ENCODE measurements at places on chromosomes 7 and 10.

- no peak for DNase-seq
Observed at GRCh38 chr10:49327036-49327813, 28.3 kb downstream of the C10orf71 start.

DNA sequence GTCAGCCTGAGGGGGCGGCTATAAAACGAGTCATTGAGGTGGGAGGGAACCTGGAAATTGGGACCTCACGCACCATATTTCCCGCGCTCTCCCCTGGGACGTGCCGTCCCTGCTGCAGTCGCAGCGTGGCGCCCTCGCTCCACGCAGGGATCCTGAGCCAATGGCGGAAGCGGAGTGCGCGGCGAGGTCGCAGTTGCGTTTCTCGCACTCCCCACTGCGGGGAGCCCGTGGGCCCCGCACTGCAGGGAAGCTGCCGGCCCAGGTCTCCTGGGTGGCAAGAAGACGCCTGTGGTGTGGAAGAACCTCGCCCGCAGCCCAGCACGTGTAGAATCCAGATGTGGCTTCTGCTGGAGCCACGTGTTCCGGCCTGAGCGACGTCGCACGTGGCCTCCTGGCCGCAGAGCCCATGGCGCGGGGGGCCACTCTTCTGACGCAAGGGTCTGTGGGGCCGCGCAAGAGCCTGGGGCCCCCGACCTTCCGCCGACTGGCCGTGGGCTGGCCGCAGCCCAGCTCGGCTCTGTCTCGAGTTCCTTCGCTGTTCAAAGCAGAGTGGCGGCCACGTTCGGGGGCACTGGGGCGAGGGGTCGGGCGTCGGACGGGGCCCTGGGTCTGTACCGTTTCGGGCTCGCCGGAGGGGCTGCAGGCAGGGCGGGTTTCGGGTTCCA lies 26.4 kb downstream of the HIF1AN start:
- DNase-seq: peak; percentile 25

DNA sequence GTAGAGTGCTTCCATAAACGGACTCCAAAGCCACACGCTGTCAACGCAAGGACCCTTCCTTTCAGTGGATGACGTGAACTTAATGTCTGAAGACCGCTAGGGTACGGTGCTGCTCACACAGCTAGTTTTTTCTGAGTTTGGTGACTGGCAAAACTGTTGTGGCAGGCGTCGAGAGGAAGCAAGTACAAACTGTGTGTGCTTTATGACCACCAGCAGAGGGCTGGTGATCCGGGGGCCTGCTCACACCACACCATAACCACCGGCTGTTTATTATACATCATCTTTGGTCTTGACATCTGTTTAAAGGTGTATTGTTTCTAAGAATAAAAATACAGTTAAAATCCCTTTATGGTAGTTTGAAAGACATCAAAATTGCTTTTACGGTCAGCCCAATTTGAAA lies 37.1 kb upstream of the ATP6V0A4 start:
- DNase-seq: no peak

GRCh38 chr7:5139998-5140397 lies 50.0 kb upstream of the WIPI2 start:
- no peak for DNase-seq

DNA sequence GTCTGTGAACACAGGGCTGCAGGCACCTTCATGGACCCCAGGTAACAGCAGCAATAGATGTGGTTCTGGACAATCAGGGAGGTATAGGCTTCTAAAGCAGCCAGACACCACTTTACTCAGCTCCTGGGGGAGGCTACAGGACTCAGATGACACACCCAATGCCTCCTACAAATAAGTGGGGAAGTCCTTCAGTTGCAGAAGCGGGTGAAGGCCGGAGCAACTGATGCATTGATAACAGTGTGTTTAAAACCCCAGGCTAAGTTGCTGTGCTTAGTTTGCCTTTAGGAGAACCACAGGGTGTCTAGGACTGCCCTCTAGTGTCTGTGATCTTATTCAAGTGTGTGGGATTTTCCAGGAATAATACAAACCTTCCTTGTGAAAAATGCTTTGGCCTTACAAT lies 5.9 kb upstream of the ITGA8 start:
- DNase-seq: peak; percentile 8

DNA sequence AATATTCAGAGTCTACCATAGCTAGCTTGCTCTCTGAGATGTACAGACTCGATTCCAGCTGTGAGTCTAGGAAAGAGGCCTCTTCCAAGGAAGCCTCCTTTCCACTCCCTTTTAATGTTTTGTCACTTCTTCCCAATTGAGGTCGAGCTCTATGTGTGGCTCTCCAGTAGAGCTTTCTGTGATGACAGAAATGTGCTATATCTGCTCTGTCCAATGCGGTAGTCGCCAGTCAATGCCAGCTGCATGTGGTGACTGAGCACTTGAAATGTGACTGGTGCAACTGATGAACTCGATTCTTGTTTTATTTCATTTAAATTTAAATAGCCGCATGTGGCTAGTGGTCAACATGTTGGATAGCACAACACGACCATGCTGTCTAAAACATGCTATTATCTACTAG lies 387.0 kb upstream of the NRP1 start:
- no peak for DNase-seq

- DNase-seq: no peak
Observed at GRCh38 chr10:122642726-122643605, 56.7 kb downstream of the C10orf120 start.
